Stimulated activated CD4-positive, alpha-beta T cell treated with anti-CD3 and anti-CD28 coated beads, Interleukin-1b, Interleukin-23, amount 100 ng/mL, for 1 hour (primary cell): ENCODE measurements at places on chromosomes 1 and 21.
A peak's percentile ranks its signal among the peaks of the same experiment; 100 is the strongest.

- DNase-seq: no peak
Observed at GRCh38 chr1:156483397-156483796, 17.2 kb downstream of the MEF2D start.

DNA sequence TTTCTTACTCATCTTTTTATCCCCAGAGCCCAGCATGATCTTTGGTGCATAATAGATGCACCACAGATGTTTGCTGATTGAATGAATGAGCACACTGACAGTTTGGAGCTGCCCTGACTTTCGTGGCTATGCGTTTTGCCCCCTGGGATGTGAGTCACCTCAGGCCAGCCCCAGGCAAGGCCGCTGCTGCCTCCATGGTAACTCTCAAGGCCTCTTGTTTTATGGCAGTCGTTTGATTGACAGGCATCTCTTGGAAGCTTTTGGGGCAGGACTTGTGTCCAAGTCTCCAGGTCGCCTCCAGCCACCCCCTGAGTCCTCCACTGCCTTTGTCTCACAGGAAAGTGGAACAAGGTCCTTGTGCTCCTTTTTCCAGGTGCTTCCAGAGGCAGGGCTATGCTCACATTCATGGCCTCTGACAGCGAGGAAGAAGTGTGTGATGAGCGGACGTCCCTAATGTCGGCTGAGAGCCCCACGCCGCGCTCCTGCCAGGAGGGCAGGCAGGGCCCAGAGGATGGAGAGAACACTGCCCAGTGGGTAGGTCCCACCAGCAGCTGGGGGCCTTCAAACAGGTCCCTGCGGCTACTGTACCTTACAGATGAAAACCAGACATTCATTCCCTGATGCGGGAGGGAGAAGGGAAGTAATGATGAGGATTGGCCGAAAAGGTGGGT, 11.2 kb downstream of the PSEN2 start:
- no peak for DNase-seq

DNA sequence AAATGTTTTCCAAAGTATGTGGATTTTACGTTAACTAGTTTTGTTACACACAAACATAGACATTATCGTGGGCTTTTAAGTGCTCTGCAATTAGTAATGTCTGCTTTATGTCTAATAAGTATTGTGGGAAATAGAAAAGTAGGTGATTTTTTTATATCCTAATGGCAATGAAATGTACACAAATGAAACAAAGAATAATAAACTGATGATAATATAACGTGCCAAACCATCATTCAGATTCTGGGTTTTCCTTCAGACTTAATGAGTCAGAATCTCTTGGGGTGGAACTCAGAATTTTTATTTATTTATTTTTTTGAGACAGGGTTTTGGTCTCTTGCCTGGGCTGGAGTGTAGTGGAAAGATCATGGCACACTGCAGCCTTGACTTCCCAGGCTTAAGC, 2.0 kb downstream of the TMEM183A start:
- no peak for DNase-seq

DNA sequence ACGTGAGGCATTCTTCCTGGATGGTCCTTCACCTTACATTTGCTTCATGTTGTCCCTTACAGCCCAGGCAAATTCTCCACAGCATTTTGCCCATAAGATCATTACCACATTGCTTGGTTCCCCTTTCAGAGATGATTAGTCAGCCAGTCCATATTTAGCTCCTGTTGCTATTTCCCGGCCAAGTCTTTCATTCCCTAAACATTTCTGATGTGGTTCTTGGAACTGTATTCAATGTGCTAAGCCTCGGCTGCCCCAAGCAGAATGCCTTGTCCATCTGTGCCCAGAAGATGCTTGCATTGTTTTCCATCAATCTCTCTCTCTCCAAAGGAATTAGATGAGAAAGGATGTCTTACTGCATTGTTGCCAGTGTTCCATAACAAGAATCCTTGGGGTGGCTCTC, 420.9 kb upstream of the CAMK1G start:
- no peak for DNase-seq

GRCh38 chr1:168216171-168216570, 9.6 kb upstream of the SFT2D2 start:
- DNase-seq: no peak

DNA sequence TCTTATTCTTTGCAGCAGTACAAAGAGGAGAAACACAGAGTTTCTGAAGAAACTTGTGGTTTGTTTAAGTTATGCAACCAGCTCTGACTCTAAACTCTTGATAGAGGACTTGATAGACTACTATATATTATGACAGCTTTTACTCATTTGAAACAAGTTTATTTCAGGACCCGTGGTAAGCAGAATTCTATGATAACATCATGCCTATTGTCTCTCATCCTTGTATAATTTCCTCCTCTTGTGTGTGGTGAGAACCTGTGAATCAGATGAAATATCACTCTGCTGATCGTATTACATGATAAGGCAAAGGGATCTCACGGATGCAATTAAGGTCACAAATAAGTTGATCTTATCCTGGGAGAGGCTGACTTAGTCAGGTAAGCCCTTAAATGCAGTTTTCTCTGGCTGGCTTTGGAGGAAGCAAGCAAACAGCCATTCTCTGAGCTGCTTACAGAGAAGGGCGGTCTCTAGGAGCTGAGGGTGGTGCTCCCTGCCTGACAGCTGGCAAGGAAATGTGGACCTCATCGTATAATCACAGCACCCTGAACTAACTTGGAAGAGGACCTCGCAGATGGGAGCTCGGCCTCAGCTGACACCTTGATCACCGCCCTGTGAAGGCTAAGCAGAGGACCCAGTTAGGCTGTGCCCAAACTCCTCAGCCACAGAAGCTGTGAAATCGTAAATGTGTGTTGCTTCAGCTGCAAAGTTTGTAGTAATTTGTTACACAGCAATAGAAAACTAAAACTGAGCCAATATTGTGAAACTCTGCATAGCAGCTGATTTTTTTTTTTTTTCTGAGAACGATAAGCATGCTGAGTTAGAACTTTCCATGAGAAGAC, 151.1 kb upstream of the DPT start:
- no peak for DNase-seq

- no peak for DNase-seq
Observed at GRCh38 chr1:70462611-70463010, 51.5 kb downstream of the CTH start.

GRCh38 chr1:204680051-204680450, 5.5 kb downstream of the LRRN2 start:
- no peak for DNase-seq

DNA sequence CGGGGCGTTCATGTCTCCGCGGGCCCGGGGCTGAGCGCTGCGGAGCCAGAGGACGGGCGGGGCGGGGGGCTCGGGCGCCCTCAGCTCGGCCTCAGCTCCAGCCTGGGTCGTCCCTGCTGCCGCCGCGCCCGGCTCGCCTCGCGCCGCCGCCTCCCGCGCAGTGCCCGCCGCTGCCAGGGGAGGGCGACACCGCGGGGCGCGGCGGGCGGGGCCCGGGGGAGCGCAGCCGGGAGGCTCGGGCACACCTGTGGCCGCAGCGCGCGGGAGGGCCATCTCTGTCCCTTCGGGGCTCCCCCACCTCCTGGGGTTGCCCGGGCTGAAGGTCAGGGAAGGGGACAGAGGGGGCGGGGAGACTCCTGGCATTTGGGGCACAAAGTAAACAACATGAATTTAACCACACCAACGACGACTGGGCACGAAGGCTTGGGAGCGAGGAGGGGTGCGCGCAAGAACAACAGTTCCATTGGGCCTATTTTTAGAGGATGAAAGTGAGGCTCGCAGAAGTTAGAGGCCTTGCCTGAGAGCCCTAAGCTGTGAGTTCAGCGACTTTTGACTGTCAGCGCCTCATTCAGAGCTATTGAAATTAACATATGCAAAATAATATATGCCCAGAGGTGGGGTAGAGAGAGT, at the start of gene FAM131C:
Gene FAM131C, minus strand, starts transcription at position 162 of the 630 bp plus-strand sequence. CDS start 209 bp downstream, outside the sequence.
- DNase-seq: peak; percentile 16

- no peak for DNase-seq
Observed at GRCh38 chr1:212310383-212310782, 25.2 kb downstream of the PPP2R5A start.

GRCh38 chr1:214615109-214615508, 12.1 kb downstream of the CENPF start:
- DNase-seq: no peak

- no peak for DNase-seq
Observed at GRCh38 chr1:231144416-231145193, 17.3 kb upstream of the TRIM67 start.

GRCh38 chr1:223759273-223759672, 46.9 kb downstream of the CAPN2 start:
- DNase-seq: no peak

DNA sequence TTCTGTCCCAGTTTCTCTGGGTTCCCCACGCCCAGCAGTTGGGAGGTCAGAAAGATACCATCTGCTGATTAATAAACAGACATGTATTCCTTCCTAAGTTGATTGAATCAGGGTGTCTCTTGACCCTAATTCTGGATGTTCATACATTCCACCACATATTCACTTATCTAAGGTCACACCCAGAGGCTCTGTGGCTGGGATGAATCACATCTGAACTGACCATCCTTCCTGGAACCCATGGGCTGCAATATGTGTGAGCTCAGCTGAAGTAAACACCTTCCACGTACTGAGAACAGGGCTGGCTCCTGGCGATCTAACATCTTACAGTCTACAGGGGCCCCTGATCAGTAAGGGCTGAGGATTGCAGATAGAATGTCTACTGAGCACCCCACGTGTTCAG, 20.5 kb upstream of the TRABD2B start:
- no peak for DNase-seq

- no peak for DNase-seq
Observed at GRCh38 chr1:1143636-1144035, 27.7 kb upstream of the C1orf159 start.

DNA sequence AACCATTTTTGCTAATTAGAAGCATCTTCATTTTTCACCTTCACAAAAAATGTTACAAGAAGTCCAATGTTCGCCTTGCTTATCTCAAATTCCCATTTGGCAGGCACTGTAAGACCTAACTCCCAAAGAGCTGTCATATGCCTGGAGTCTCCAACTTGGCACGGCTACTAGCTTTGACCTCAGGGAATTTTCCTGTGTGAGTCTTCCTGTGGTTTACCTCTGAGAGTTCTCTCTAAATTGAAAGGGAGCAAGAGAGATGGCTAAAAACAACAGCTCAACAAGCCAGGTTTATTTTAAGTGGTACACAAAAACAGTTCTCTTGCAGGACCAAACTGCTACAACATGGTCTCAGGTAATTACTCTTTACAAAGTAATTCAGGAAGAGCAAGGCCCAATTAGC, 756.0 kb upstream of the ADGRL2 start:
- no peak for DNase-seq

- DNase-seq: no peak
Observed at GRCh38 chr1:37159102-37159501, 124.8 kb upstream of the GRIK3 start.

DNA sequence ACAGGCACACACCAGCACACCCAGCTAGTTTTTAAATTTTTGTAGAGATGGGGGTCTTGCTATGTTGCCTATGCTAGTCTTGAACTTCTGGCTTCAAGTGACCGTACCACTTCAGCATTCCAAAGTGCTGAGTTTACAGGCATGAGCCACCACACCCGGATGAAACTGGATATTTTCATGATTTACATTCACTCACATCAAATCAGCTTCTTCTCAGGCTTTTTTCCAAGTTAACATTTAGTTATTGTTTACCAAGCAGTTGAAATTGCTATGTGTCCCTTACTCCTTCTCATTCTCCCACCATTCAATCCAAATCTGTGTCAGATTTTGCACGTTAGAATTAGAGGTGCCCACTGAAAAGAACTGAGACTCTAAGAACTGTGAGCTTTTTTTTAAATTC, 18.4 kb downstream of the RIT1 start:
- no peak for DNase-seq

- no peak for DNase-seq
Observed at GRCh38 chr21:43370091-43370658, 56.8 kb downstream of the SIK1 start.

- DNase-seq: no peak
Observed at GRCh38 chr1:64864018-64864940, 102.1 kb downstream of the JAK1 start.

GRCh38 chr1:53559391-53559815, 100.2 kb downstream of the DMRTB1 start:
- DNase-seq: no peak

GRCh38 chr1:164515711-164516331, 43.2 kb upstream of the PBX1 start:
- no peak for DNase-seq

GRCh38 chr1:201422436-201423030, 1.0 kb upstream of the TNNI1 start:
- no peak for DNase-seq

DNA sequence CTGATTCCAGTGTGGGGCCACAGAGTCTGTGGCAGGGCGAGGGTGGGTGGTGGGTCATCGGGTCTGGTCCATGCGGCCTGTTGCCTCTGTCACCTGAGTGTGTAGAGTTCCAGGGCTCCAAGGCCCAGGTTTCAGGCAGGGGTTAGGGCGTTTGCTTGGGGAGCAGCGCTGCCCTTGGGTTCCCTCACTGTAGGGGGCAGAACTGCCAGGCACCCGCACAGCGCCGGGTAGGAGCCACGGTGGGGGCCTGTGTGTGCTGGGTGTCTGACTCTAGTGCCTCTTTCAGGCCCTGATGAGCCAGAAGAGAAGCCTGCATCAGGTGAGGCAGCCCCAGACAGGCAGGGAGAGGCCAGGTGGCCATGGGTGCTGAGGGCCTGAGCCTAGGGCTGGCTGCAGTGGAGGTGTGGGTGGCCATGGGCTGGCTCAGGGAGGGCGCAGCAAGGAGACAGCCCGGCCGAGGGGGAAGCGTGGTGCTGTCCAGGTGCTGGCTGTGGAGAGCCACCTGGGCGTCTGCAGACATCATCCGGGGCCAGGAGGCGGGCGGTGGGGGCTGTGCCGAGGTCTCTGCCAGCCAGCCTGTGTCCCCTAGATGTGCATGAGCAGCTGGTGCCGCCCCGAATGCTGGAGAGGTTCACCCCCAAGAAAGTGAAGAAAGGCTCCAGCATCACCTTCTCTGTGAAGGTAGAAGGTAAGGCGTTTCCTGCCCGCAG, 72.3 kb downstream of the TRIM11 start:
- DNase-seq: no peak

GRCh38 chr1:150928286-150928685, 2.1 kb downstream of the SETDB1 start:
- no peak for DNase-seq

DNA sequence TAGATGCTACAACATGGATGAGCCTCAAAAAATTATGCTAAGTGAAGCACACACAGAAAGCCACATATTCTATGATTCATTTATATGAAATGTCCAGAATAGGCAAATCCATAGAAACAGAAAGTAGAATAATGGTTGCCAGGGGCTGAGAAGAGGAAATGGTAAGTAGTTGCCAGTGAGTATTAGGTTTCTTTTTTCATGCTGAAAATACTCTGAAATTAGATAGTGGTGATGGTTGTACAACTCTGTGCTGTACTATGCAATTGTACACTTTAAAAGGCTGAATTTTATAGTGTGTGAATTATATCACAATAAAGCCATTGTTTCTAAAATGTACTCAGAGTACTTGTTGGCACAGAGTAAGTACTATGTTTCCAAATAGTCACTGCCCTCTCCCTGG, 15.5 kb upstream of the GFI1 start:
- DNase-seq: no peak

DNA sequence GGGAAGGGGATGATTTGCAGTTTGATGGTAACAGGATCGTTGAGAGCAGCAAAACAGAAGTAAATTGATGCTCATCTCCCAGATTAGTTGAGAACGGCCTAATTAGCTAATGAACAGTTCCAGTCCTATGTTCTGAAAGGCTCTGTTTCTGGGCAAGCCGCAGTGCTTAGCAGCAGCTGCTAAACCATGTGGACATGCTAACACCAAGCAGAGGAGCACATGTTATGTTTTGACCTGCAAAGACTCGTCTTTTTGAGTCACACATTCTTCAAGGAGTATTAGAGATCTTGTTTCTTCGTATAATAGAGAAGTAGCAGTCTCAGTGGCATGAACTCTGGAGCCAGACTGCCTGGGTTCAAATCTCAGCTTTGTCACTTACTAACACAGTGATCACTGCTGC, 58.1 kb downstream of the CACNA1E start:
- no peak for DNase-seq
